ENCODE measurements at places on chromosomes 11 and 22.

DNA sequence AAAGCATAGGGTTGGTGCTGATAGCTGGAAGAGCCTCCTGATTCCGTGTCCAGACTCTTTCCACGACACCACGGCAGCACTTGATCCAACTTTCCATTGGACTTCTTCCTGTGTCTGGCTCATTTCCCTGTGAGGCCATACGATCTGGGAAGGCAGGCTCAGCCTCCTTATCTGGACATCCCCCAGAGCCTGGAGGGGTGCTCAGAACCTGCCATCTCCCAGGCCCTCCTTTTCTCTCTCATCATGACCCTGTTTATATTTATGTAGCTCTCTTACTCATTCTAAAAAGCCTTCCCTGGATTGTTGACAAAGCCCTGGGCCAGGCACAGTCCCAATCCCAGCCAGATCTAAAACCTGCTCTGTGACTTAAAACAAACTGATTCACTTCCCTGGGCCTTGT is 7.8 kb upstream of the BCL9L start:
- DNase-seq = no peak

DNA sequence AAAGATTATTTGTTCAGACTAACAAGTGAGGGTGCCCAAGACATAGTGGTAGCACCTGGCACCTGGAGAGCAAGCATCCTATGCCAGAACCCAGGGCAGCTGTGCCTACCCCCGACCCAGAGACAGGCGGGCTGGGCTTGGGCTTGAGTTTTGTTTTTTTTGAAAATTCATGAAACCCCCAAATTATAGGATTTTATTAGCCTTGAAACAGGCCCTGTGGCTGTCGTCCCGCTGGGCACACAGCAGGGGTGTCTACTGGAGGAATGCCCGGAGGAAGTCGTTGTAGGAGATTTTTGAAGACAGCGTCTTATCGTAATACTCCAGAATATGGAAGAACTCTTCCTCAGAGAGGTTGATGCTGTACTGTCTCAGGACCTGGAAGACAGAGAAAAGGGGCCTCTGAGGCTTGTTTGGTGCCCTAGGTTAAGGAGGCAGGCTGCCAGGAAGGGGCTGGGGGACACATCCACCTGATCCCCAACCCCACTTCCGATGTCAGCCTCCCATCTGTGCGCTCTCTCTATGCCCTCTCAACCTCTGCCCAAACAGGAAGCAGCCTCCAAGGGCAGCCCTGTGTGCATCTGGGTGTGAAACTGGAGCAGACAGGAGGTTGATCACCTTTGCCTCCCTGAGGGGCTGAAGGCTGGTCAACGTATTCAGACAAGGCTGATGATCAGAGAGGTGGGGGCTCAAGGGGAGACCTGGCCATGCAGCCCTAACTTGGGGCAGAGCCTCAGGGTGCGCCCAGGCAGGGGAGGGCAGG is 117.0 kb downstream of the MPPED1 start:
- no peak for DNase-seq

DNA sequence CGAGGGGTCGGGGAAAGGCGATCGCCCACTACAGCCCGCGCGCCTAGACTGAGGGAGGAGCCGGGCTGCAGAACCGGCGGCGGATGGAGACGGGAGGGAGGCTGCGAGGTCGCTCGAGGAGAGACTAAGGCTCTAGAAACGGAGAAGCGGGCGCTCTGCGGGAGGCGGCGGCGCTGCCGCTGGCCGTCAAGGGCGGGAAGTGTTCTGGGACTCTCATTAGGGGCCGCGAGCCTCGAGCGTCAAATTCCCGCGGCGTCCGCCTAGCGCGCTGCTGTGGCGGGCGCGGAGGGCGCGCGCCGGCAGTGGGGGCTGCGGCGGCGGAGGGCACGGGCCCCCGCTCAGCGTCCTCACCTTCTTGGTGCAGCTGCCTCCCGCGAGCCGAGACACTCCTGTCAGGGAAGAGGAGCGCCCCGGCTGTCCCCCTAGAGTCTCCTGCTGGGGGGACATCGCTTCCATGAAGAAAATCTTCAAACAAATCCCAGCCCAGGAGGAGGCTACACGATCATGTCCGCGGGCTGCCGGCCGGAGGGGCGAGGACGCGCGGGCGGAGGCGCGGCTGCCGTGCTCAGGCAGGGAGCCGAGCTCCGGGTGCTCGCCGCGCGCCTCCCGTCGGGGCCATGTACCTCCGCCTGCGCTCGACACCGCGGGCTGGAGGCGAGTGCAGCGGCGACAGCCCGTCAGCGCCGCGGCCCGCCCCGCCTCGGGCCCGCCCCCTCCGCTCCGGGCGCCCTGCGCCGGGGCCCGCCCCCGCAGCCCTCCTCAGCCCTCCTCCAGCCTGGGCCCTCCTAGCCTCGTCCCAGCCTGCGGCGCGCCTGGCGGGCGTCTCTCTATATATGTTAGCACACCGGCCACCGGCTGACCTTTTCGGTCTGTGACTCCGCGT is at the start of gene ARHGAP20:
TSS of gene ARHGAP20 (minus strand) at position 662 of the 883 bp plus-strand sequence. CDS start at position 456, 206 bp downstream.
- no peak for DNase-seq

- no peak for DNase-seq
Observed at GRCh38 chr11:20337526-20338154, 25.9 kb upstream of the HTATIP2 start.

DNA sequence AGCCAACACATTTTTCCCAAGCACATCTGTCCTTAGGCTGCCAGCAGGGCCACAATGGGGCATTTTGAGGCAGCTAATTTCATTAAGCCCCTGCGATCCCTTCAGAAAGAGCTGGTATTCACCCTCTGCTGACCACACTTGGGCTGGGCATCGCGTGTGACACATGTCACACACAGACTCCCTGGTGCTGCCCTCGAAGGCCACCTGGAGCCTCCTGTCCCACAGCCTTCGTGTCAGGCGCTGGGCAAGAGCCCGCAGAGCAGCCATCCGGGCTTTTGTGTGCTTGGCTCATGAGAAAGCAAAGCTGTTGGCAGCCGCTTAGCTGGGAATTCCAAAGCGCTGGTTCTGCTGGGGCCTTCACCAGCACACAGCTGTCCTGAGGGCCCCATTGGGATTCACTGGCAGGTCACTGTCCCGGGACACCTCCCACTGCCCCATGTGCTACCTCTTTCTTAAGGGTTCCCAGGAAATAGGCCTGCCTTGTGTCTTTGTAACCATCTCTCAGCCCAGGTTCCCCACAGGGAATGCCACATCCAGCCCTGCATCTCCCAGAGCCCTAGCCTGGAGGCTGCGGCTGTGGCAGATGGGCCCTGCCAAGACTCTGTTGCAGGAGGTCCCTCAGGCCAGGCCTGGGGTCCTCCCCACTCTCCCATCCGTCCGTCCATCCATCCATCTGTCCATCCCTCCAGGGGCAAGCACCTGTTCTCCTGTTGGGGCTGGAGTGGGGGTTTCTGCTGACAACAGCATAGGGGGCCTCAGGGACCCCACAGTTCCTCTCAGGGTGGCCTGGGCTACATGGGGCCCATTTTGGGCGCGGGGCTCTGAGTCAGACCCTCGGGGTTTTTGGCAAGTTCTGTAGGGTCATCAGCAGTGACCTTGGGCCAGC is 4.9 kb downstream of the CLDN5 start:
- DNase-seq = no peak

DNA sequence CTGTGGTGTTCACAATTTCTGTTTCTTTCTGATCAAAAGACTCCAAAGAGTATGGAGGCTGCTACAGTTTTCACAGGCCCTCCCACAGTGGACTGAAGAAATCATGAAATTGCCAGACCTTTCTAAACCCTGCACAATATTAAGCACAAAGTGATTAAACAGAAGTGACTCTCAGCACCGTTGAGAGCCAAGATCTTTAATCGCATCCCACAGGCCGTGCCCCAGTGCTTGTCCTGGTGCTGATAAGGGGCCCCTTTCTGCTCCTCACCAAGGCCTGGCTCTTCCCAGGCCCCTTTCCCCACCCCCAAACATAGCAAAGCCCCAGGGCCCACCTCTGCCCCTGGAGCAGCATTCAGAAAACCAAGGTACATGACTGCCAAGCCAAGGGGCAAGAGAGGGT is 57.4 kb upstream of the BMAL1 start:
- DNase-seq = no peak

GRCh38 chr22:48697694-48698276 is 1129.9 kb downstream of the BRD1 start:
- no peak for DNase-seq

- DNase-seq = no peak
Observed at GRCh38 chr11:74443071-74443864, 24.1 kb downstream of the KCNE3 start.

DNA sequence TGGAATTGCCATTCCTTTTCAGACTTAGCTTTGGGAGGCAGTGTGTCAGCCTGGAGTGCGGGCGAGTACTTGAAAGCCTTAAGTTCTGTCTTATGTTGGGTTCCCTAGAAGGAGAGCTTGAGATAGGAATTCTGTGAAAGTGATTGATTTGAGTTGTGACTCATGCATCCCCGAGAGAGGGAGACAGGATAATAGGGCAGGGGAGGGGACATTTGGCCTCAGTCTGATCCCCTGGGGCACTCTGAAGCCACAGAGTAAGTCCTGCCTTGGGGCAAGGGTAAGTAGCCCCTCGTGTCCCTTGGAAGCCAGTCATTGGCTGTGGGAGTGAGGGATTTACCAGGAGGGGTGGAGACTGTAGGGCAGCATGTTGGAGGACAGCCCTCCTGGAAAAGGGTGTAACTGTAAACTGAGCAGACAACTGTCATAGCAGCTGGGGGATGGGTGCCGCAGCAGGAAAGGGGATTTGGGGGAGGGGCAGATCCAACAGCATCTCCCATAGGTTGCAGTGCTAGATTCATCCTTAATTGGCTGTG is 44.0 kb downstream of the KIAA1671 start:
- DNase-seq = no peak

DNA sequence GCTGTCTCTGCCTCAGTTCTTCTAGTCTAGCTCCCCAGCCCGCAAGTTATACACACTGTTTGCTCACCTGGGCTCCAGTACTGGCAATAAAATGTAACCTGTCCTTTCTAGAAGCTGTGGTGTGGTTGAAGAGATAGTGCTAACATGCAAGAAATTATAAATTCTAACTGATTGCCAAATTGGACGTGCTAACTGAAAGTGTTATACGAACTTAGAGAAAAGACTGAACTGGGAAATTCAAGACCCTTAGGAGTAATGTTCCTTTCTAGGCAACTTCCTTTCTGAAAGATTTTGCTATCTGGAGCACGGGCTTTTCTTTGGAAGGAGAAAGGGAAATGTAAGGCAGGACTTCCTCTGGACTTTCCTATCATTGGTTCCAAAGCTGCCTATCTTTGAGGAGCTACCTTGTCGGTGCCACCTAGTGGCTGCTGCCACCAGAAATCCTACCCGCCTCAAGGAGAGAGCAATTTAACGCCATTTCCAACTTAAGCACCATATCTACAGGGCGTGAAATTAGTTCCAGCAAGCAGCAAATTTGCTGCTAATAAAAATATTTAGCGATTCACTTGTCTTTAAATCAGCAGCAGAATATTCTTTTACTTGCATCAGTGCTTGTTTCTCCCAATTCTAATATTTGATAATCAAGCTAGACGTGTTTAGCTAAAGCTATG is 12.7 kb upstream of the TMEM218 start:
- peak; percentile 4 for DNase-seq

- DNase-seq = peak; percentile 47
Observed at GRCh38 chr11:121810291-121810690, 305.7 kb downstream of the BLID start.

GRCh38 chr11:11607772-11608171 is 14.0 kb downstream of the GALNT18 start:
- no peak for DNase-seq

DNA sequence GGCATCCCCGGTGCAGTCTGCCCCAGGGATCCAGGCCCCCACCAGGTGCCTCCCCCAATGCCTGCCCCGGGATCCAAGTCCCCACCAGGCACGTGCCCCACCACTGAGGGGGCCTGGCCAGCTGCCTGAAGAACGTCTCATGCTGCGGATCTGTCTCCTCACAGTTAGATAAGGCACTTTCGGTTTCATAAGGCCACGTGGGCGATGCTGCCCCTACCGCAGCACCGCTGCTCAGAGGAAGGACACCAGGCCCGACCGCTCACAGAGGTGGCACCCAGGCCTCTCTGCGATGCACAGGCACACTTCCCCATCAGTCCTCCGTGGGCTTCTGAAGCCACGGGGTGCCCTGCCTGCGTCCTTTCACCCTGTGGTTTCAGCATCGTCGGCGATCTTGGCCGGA is 68.1 kb upstream of the BID start:
- no peak for DNase-seq

GRCh38 chr11:120830085-120830620 is 193.7 kb upstream of the TBCEL start:
- no peak for DNase-seq

DNA sequence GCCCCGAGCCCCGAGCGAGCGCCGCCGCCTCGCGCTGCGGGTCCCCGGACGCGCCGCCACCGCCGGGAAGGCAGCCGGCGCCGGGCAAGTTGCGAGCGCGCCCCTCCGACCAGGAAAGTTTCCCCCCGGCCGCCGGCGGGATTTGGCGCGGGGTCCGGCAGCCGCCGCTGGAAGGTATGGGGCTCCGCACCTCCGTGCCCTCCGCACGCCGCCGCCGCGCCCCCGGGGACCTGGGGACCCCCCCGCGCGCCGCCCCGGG is 281 bp downstream of the TSPAN18 start:
- no peak for DNase-seq

DNA sequence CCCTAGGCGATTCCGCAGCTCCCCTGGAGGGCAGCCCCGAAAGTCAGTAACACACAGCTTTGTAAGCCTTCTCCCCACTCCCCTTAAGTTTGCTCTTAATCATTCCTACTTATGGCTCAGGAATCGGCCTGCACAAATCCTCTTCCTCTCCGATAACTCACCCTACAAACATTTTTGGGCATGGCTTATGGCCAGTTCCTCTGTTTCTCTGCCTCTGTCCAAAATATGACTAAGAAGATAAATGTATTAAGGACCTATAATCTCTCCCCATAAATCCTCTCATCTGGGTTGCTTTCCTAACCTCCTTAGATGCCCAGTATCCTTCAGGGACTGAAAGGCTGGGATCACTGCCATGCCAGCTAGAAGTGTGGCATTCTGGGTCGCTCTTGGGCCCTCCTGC is 41.0 kb downstream of the PAMR1 start:
- peak; percentile 13 for DNase-seq

- no peak for DNase-seq
Observed at GRCh38 chr22:32376681-32377080, 19.0 kb downstream of the RFPL3 start.

DNA sequence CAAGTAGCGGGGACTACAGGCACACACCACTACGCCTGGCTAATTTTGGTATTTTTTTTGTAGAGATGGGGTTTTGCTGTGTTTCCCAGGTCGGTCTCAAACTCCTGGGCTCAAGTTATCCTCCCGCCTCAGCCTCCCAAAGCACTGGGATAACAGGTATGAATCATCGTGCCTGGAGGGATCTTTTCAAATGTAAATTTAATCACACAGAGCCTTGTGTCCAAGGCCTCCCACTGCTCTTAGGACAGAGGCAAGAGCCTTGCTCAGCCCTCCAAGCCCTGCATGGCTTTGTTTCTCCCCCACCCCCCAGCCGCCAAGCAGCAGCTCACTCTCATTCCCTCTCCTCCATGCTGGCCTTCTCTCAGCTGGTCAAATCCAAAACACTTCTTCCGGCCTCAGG is 75.3 kb upstream of the CREB3L1 start:
- no peak for DNase-seq

- DNase-seq = no peak
Observed at GRCh38 chr11:75035256-75035655, 46.5 kb downstream of the NEU3 start.

DNA sequence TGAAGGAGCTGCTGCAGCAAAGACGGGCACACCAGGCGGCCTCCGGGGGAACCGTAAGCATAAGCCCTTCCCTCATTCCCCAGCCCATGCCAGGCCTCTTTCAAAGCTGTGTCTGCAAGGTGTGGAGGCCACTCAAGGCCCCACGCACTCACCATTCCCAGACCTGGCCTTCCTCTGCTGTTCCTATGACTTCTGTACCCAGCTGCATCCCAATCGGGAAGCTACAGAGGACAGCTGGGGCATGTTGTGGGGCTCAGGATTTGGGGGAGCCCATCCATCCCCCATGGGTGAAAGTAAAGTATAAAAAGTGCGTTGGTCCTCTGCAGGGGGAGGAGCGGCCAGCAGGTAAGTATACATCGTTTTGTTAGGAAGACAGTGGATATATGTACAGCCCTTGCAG is 2.2 kb downstream of the POU2AF3 start:
- DNase-seq = no peak

Measured in non-pigmented ciliary epithelial cell (primary cell).